ENCODE measurements at places on chromosomes 1 and 21.

GRCh38 chr1:174967845-174968705, 31.7 kb upstream of the CACYBP start:
- no peak for DNase-seq

DNA sequence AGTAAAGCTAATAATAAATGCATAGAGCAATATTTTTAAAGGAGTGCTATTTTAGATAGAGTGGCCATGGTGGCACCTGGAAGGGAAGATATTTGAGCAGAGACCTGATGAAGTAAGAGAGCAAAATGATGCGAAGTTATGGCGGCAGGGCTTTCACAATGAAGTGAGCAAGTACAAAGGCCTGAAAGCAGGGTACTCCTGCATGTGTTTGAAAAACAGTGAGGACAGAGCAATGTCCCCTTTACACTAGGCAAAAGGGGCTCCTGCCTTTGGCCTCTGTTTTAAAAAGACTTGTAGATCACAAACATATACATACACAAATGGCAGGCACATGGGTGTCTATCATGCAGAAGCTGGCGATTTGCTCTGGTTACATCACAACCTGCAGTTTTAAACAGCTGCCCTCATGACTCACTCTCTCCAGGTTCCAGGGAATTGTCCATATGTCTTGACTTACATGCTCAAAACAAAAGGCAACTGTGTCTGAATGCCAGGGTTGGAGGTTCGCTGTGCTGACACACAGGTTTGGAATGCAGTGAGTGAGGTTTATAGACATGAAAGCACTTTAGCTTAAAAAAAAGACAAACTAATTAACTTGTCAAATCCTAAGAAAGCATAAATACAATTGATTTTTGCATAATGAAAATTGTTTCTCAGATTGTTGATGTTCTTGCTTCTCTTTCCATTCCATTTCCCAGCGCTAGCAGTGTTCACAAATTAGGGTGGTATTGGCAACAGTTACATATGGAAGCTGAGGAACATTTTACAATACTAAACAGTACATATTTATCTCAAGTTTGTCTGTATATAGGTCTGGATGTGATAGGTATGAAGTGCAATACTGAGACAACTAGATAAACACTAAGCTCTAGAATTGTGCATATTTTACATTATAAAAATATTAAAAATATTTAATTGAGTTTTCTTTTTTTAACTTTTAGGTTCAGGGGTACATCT, 313.9 kb downstream of the BARHL2 start:
- peak; percentile 99 for DNase-seq

GRCh38 chr1:188669728-188670382, 1807.8 kb downstream of the BRINP3 start:
- peak; percentile 32 for DNase-seq

- no peak for DNase-seq
These were observed 78.9 kb downstream of the KCNJ6 start for GRCh38 chr21:37837381-37837780.

DNA sequence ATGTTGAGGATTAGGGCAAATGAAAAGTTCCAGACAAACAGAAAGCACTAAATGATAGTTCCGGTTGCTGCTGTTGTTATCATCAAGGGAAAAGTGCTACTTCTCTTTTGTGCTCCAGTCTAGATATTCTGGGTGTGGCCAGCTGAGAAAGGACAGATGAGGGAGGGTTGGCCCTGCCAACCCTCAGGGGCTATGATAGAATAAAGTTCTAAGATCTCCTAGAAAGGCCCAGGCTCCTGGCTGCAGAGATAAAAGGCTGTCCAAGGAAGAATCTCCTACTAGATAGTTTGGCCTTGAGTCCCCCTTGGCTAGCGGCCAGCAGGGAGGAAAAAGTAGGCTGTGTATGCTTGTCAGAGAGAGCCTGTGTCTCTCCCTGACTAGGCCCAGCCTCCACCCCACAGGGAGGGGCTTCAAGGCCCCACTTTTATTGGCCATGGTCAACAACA, 31.5 kb downstream of the RIMS3 start:
- no peak for DNase-seq

- no peak for DNase-seq
These were observed 9.7 kb downstream of the KDF1 start for GRCh38 chr1:26950602-26951001.

- peak; percentile 59 for DNase-seq
These were observed 45.8 kb downstream of the TTC39A start for GRCh38 chr1:51284487-51284954.

GRCh38 chr1:66359815-66360214, 174.1 kb upstream of the SGIP1 start:
- peak; percentile 51 for DNase-seq

- DNase-seq = no peak
These were observed 114.9 kb downstream of the VPS13D start for GRCh38 chr1:12344596-12345349.

- peak; percentile 52 for DNase-seq
These were observed 495 bp downstream of the PI4KB start for GRCh38 chr1:151326619-151327222.

- DNase-seq = no peak
These were observed 735 bp downstream of the NBL1 start for GRCh38 chr1:19644681-19645410.

- DNase-seq = peak; percentile 95
These were observed 97.4 kb upstream of the KCNJ15 start for GRCh38 chr21:38159355-38159754.

DNA sequence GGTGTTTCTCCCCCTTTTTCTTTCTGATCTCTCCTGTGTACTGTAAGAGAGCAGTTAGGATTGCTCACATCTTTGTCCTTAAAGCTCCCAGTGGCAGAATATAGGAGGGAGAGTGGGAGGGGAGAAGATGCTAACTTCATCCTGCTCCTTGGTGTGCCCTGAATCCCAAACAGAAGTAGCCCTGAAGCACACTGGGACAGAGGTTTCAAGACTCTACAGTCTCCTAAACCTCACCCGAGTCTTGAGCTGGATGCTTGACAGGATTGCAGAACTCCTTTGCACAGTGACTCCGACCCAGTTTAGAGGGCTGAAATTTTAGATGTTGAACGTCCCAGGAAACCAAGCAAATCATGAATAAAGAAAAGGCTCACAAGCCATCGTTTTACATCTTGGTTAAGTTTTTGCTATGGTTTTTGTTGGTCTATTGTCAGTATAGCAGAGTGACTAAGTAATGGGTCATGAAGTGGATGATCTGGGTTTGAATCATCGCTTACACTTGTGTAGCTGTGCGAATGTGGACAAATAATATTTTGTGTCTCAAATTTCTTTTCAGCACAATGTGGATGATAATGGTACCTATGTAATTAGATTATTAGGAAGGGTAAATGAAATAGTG, 37.5 kb downstream of the XCL2 start:
- peak; percentile 74 for DNase-seq

DNA sequence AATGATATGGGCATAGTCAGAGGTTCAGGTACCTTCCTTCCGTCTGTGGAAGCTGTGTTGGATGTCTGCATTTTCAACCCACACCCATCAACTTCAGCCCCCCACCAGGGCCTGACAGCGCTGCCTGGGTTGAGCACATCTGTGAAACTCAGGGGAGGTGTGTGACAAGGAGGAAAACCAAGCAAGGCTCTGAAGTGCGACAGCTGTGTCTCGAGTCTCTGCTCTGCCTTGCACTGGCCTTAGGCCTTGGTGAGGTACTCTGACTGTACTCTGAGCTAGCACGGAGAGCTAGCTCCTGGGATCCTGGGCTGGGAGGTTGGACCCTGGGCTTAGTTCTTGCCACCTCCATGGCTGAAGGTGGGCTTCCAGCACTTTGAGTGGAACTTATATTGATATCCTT, 9.1 kb downstream of the VANGL2 start:
- no peak for DNase-seq

GRCh38 chr1:43706598-43707189, 642 bp upstream of the ST3GAL3 start:
- DNase-seq = peak; percentile 26

DNA sequence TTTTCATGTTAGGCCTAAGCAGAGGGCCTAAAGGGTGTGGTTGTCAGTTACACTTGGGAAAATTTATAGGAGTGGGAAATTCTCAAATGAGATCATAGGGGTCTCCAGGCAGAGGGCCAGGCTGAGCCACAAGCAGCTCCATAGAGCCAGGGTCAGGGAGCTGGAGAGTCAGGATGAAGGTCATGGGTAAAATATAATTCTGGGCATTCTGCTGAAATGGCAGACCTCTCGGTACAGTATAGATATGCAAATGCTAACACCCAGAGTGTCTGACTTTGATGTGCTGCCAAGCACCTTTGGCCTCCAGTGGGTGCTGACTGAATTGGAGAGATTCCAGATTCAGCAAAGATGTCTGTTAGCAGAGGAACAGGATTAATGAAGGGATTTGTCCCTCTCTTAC, 40.1 kb downstream of the DNM3 start:
- no peak for DNase-seq

GRCh38 chr1:161051219-161051618, 5.4 kb upstream of the USF1 start:
- no peak for DNase-seq

DNA sequence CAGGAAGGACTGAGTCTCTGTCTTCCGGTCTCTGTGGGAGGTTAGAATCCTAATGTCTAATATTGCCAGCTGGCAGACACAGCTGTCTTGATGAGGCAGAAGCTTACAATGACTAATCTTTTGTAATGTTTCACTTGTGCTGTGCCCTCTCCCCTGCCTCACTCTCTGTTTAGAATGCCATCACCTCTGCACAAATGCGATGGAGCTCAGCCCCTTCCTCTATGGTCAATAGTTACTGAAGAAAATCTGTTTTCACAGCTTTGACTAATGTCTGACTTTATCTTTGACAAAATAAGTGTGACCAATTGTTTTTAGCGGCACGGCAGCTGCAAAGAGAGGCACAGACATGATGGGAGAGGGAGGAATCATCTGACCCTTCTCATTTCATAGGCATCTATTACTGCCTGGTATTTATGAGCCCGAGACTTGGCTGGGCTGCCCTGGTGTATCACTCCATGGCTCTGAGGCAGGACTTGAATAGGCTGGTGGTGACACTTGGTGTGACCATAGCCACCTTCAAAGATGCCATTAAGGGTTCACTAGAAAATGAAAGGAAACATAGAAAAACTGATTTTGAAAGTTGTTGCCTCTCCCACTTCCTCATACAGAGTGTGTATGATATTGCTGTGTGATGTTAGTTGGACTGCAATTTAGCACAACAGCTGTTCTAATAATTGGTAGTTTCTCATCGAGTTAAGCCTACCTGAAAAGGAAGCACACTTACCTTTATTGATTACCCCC, 163.2 kb upstream of the NBPF11 start:
- DNase-seq = no peak

DNA sequence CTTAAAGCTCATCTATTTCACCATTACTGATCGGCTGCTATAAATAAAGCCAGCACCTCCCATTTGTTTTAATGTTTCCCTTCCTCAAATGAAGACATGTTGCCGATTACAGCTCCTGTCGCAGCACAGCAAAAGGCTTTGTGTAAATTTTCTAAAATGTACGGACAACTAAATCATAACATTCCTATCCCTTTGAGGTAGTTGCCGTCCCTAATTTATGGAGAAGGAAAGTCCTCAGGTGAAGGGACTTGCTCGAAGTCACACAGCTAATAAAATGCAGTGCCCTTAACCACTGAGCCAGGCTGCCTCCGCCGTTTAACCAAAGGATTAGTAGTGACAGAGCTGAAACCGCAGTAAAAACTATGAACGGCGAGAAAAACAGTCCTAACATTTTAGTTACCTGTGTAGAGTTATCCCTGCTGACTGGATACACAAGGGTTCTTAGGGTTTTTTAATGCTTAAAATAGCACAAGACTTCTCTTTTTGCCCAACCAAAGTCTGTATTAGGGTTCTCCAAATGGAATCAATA, 871 bp downstream of the PINK1 start:
- DNase-seq = no peak

DNA sequence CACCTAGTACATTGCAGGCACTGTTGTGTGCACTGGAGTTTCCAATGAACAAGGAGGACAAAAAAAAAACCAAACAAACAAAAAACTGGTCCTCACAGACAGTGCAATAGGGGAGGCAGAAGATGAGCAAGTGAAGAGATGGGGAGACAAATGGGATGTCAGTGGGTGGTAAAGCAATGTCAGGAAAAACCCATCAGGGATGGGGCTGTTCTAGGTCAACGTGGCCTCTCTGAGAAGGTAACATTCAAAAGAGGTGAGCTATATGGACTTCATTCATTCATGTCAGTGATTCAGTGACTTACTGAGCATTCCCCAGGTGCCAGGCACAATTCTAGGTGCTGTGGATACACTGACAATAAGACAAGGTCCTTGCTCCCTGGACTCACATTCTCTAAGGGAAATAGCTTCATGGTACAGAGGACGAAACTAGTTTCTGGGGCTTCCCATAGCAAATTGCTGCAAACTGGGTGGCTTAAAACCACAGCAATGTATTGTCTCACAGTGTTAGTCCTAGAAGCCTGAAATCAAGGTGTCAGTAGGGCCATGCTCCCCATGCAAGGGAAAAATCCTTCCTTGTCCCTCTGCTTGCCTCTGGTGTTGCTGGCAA, 140.5 kb upstream of the KLHDC7A start:
- no peak for DNase-seq

DNA sequence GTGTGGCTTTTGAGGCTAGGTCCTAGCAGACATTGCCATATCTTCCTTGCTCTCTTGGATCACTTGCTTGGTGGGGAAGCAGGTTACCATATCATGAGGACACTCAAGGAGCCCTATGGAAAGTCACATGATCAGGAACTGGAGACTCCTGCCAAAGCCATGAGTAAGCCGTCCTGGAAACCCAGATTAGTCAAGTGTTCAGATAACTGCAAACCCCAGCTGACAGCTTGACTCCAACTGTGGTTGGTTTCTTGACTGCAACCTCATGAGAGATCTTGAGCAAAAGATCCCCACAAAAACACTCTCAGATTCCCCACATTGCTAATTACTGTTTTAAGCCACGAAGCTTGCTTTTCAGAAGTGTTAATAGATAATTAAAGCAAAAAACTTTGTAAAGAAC, 58.6 kb downstream of the CACNA1E start:
- DNase-seq = peak; percentile 36

- peak; percentile 43 for DNase-seq
These were observed 37.3 kb upstream of the HMGN1 start for GRCh38 chr21:39386194-39386593.

DNA sequence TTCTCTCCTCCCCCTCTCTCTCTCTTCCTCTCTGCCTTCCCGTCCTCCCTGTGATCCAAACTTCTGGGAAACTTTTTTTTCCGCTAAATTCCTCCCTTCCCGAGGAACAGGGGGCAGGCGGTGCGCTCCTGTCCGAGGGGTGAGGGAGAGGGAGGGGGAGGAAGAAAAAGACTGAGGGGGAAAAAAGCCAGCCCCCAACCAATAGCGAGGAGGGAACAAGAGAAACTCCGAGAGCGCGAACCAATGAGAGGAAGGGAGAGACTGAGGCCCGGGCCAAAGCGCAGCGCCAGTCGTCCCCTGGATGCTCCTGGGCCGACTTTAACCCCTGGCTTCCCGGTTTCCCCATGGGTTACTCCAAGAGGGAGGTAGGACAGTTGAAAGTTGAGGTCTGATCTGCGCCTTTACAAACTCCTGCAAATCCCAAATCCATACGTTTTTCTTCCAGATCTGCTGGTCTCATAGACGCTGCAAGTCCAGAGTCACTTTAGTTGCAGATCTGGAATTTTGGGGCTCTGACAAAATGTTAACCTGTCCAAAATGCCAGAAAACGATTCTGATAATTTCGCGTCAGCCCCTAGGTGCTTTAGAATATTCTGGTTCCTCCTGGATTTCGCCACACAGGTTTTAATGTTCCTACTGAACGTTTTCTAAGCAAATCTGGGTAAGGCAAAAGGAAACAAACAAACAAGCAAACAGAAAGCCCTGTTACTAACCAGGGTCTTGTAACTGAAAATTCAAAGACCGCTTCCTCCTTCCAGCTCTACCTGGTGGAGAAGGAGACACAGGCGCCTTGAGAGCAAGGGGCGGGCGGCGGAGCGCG, at the start of gene TBX15:
TSS of gene TBX15 (minus strand) at position 158 of the 820 bp plus-strand sequence. CDS start 548 bp downstream, outside the sequence.
- no peak for DNase-seq

GRCh38 chr1:39845569-39846566, 37.4 kb downstream of the TRIT1 start:
- peak; percentile 82 for DNase-seq
